ENCODE measurements at places on chromosomes 6 and 20. TPM values are rescaled to one million over a fixed set of nuclear protein-coding genes. Genes with fewer than 3 reads are reported as not detected.

- DNase-seq: no peak
These were observed 615.4 kb downstream of the CD109 start for GRCh38 chr6:74311431-74311830.

DNA sequence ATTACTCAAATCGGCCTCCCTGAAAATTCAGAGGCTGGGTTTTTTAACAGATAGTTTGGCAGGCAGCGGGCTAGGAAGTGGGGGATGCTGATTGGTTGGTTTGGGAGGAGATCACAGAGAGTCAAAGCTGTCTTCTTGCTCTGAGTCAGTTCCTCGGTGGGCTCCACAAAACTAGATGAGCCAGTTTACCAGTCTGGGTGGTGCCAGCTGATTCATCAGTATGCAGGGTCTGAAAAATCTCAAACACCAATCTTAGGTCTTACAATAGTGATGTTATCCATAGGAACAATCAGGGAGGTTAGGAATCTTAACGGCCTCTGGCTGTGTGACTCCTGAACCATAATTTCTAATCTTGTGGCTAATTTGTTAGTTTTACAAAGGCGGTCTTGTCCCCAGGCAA, 190.7 kb downstream of the C6orf118 start:
- DNase-seq: no peak

Gene LPA
- polyA plus RNA-seq: not detected

GRCh38 chr6:13712599-13712898, 914 bp upstream of the RANBP9 start:
- no peak for DNase-seq

Gene FOXQ1
- not detected for polyA plus RNA-seq

DNA sequence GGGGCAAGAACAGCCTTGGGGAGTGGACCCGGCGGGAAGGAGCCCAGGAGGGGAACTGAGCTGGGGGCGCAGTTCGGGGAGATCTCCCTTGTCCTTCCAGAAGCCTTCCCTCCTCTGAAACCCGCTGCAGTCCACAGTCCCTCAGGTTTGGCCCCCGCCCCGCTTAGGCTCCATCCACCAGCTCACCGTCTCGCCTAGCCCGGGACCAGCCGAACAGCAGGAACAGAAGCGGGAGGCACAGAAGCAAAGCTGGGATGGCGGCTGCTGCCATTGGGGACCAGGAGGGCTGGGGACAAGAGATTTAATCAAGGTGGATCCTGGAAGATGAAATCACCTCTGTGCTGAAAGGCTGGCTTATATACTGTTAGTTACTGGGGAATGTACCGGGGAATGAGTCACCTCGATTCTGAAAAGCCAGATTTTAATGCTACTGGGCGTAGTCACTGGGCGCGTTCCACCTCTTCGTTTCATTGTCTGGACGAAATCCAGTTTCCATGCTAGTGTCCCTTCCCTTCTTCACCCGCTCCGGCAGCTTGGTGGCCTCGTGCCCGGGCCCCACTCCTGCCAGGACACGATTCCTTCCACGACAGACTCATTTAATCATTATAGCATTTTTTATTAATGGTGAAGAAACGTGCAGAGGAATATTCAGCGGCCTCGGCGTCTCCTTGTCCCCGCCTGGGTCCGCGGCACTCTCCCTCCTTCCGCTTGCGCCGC, at the start of gene RAET1L:
Gene RAET1L, minus strand, starts transcription at position 332 of the 717 bp plus-strand sequence. Its CDS starts 61 bp downstream, at position 271.
- peak; percentile 25 for DNase-seq

DNA sequence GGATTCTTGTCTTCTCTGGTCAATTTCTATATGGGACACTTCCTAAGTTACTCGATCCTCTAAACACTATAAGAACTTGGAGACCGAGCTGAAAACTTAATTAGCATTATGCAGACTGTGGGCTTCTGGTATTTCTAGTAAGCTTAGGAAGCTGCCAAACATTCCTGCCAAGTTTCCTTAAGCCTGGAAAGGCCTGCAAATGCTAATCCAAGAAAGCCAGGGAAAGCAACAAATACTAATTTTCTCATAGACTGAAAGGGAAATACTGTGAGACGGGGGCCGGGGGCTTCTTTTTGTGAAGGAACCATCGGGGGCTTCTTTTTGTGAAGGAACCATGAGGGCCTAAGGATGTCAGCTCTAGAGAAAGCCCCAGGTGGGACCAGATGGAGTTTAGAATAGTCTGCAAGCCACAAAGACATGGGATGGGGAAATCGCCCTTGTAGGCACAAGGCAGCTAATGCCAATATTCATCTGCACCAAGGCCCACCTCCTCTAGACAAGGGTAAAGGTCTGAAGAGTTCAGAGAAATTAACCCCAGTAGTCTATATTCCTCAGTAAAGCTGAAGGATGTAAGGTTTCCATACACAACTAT, 332.4 kb upstream of the PRDM1 start:
- DNase-seq: peak; percentile 7

GRCh38 chr6:91613481-91613880, 1026.6 kb upstream of the MAP3K7 start:
- DNase-seq: no peak

Gene ITPR3
- 7.8 TPM for polyA plus RNA-seq

GRCh38 chr6:157757430-157758403, 65.3 kb upstream of the SNX9 start:
- no peak for DNase-seq

Gene TDP2
- polyA plus RNA-seq: 22.6 TPM

Gene TBX18
- 2.3 TPM for polyA plus RNA-seq

DNA sequence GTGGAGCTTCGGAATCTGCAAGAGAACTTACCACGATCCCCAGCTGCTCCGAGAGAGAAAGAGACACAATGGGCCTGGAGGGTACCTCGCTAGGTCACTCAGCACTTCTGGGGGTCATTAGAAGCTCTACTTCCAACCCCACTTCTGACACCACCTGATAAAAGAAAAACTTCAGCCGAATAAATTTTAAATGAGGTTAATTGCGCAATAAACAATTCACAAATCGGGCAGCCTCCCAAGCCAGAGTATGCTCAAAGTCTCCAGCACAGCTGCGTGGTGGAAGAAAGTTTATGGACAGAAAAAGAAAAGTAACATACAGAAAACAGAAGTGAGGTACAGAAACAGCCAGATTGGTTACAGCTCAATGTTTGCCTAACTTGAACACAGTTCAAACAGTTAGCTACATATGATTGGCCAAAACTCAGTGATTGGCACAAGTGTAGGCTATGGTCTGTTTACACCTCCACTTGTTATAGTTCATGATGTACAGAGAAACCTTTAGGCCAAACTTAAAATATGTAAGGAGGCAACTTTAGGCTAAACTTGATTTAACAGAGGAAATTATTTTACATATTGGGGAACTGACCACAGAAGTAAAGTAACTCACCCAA, 52.6 kb downstream of the COL11A2 start:
- no peak for DNase-seq

DNA sequence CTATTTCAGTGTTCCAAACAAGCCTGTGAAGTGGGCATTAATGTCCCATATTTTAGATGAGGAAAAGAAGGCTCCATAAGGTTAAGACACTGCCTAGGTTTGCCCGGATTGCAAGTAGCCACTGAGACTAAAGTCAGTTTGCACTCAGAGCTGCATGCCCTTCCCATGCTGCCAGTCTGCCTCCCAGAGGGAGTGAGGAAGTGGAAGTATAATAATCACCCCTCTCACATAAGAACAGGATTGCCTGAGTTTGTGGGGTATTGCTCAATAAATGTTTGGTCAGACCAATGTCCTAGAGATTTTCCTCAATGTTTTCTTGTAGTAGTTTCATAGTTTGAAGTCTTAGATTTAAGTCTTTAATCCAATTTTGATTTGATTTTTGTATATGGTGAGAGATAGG, 43.9 kb upstream of the CLIC5 start:
- no peak for DNase-seq

DNA sequence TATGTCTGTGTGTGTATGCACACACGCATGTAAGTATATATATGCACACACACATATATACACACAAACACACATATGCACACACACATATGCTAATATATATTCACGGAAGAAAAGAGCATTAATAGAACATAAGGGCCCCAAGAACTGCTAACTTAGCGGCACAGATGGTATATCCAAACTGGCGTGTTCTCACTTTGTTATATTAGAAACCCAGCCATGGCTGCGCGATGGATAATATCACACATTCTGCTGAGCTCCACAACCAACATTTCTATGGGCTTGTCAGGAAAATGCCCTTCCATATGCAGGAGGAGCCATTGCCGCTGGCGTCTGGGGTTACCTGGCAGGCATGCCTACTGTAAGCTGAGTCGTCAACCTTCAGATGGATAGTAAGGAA, 122.1 kb downstream of the TTLL2 start:
- no peak for DNase-seq

Gene ISM1
- polyA plus RNA-seq: 1.2 TPM

GRCh38 chr6:21539621-21540100, 53.9 kb upstream of the SOX4 start:
- DNase-seq: no peak

GRCh38 chr20:48287552-48288170, 502.4 kb upstream of the SULF2 start:
- DNase-seq: no peak

Gene BMP5
- 1.2 TPM for polyA plus RNA-seq

- DNase-seq: no peak
These were observed 108.8 kb upstream of the AFDN start for GRCh38 chr6:167717867-167718266.

DNA sequence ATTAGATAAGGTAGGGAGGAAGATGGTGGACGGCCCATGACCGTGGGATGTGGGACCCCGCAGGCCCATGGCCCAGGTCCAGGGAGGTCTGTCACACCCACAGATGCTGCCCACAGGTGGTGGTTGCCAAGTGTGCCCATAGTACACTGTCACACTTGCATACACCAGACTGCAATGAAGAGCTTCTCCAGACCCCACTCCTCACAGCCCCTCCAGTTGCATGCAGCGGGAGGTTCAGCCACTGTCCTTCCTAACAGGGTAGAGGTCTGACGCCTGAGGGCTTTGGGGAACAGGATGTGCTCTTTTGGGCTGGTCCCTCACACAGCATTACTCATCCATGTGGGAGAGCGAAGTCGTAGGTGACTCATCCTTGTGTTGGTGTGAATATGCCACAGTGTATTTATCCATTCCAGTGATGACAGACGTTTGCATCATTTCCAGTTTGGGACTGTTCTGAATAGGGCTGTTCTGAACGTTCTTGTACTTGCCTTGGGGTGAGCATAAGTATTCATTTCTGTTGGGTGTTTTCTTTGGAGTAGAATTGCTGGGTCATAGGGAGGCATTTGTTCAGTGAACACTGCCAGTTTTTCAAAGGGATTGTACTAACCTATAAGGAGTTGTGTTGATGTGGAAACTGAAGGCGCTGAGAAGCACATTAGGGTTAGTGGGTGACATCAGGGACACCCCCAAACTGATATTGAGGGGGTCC, 10.1 kb upstream of the PYGB start:
- no peak for DNase-seq

DNA sequence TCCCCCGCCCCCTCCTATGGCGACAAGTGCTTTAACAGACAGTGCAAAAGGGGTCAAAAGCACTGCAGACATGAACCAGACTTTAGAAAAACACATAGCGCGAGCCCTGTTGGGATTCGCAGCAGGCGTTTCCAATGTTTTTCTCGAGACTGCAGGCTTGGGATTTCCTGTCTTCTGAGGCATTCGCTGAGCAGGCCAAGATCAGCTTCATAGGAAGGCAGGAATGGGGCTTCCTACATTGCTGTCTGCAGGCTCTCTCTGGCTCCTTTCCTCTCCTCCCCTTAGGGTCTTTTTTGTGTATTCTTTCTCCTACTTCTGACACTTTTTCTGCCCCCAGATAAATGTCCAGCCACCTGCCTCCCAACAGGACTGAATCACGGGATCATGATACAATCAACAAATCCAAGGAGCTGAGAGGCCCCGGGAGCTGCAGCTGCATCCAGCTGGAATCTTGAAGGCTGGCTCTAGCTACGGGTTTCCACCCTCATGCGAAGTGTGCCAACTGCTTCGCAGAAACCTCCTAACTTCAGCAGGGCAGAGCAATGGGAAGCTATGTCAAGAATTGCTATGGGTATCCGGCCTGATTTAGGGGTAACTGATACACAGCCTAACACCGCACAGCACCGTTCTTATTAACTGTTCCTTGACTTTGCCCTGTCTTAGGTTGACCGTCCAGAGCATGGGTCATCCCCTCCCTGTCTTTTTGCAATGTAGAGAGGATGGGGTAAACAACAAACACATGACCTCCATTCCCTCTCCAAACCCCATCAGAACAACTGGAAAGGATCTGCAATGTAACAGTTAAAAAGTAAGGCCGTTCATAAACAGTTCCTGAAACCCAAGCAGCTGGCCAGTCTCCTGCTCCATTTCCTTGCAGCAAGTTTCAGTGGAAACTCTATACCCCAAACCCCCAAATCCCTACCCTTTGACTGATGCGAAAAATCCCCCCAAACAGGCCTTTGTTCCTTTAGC, 31.5 kb downstream of the SNX5 start:
- DNase-seq: peak; percentile 56

Gene PCIF1
- 28.8 TPM for polyA plus RNA-seq

GRCh38 chr6:105504706-105505105, 101.8 kb upstream of the PREP start:
- DNase-seq: peak; percentile 36

DNA sequence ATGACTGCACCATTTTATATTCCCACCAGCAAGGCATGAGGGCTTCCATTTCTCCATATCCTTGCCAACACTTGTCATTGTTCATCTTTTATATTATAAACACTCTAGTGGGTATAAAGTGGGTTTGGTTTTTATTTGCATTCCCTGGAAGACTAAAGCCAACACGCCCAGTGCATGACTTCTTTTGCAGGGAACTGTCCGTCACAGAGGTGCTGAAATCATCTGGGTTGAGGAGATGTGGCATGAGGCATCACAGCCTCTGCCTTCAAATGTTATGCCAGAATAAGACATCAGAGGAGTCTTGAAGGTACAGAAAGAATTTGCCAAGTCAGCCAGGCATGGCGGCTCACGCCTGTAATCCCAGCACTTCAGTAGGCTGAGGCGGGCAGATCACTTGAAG, 29.9 kb upstream of the FAM210B start:
- no peak for DNase-seq

- DNase-seq: no peak
These were observed 77.8 kb downstream of the RREB1 start for GRCh38 chr6:7185561-7185960.

- DNase-seq: no peak
These were observed 50.1 kb downstream of the HDDC2 start for GRCh38 chr6:125251516-125252220.

Gene STK4
- 4.8 TPM for polyA plus RNA-seq

DNA sequence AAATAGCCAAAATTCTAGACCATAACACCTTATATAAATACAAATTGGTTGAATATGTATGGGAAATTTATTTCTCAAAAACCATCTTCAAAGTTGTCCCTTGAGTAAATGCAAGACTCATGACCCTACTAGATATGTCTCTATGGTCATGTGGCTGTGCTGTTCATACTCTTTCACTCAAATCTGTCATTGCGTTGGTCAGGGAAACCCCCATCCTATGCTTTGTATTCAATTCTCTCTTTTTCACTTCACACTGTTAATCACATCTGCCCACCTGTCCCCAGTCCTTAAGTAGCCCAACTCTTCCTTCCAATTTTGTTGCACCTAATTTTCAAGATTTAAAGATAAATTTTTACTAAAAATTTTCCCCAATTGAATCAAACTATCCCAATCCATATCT, 51.0 kb downstream of the RPS12 start:
- DNase-seq: no peak

Gene CDH26
- polyA plus RNA-seq: 0.45 TPM

- DNase-seq: peak; percentile 80
These were observed 13.9 kb upstream of the TNFRSF6B start for GRCh38 chr20:63682384-63683139.

GRCh38 chr6:14440940-14441781, 323.6 kb downstream of the CD83 start:
- peak; percentile 39 for DNase-seq

Measured in heart right ventricle (tissue), 16 donors.